Kasumi-1 (cell line): ENCODE measurements at places on chromosomes 13 and 19.

- DNase-seq = no peak
Measured at GRCh38 chr19:32498648-32499200, 82.3 kb upstream of the PDCD5 start.

GRCh38 chr19:6354098-6354674 is 7.1 kb upstream of the CLPP start:
- DNase-seq = peak; percentile 23

DNA sequence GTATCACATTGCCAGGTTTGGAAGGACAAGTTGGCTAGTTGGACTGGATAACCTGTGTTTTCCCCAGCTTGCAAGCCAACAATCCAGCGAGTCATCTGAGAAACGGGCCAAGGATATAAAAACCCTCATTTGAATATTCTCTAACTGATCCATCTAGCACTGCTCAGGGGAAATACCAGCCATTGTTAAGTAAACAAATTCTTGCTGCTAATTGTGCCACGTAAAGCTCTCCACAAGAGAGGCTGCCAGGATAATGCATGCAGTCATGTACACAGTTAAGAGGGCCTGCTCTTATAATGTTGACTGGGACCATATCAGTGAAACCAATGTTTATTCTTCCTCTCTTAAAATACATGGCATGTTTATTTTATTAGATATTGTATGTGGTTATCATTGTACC is 663.2 kb upstream of the SGCG start:
- no peak for DNase-seq

DNA sequence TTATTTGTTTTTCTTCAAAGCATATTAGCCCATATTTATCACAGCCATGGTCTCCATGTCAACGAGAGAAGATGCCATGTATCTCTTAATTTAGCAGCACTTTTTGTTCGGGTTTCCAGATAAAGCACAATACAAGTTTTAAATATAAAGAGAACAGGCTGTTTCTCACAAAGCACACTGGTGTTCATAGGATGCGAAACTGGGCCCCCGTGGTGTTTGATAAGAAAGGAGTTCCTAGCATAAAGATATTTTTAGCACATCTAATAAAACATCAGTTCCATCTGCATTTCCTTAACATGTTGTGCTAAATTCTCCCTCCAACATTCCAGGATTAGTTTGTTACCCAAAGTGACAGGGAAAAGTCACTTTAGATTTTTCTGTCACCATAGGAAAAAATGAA is 72.4 kb upstream of the EDNRB start:
- no peak for DNase-seq

DNA sequence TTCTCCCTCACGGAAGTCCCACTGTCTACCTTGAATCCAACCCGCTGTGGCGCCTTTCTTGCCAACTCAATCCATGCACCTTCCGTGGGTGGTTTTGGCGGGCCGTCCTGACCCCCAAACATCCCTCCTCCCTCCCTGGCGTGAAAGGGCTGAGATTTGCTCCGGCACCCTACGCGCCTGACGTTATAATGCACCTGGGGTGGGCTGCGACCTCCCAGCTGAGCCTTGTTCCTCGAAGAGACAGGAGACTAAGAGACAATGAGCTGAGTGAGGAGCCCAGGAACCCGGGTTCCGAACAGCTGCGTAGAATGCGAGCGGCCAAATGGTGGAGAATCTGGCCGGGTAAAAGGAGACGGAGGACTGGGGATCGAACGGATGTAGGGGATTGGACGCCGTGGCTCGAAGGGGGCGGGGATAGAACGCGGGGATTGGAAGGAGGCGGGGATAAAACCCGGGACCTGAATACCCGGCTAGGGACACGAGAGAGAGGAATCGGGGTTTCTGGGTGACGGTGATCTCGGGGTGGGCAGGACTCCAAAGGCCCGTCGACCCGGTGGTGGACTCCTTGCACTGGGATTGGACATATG is at the start of gene CPT1C:
Gene CPT1C, plus strand, starts transcription at position 461 of the 587 bp plus-strand sequence. CDS start 1,137 bp downstream, outside the sequence.
- DNase-seq = no peak

GRCh38 chr13:44063881-44064280 is 184.2 kb downstream of the LACC1 start:
- DNase-seq = no peak

GRCh38 chr13:34459856-34460255 is 482.2 kb upstream of the NBEA start:
- peak; percentile 65 for DNase-seq

DNA sequence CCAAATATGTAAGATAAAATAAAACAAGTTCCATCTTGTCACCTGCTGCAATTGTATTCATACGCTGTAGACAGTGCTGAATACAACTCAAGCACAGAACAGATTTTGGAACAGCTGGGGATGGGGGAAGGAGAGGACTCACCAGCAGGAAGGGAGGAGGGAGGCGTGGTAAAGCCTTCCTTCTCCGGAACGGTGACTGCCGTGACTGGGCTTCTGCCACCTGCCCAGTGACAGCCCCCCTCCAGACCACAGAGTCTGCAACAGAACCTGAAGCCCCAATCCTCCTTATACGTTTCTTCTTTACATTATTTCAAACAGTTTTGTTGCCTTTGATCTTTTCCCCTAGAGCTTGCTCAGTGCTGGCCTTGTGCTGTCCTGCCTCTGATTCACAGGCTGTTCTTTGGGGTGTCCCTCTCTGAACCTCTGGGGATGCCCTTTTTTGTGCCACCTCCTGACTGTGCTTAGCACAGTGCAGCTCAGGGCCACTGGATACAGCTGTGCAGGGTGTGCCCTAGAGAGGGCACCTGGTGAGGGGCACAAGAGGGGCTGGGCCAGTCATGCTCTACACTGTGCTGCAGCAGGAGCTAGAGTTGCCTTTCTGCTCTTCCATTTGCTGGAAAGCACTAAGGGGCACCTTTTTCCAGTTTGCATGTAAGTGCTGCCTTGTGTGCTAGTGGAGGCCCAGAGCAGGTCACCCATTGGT is 213.0 kb downstream of the ZIC5 start:
- peak; percentile 6 for DNase-seq

GRCh38 chr19:49861107-49861506 is 6.3 kb downstream of the PNKP start:
- DNase-seq = no peak

DNA sequence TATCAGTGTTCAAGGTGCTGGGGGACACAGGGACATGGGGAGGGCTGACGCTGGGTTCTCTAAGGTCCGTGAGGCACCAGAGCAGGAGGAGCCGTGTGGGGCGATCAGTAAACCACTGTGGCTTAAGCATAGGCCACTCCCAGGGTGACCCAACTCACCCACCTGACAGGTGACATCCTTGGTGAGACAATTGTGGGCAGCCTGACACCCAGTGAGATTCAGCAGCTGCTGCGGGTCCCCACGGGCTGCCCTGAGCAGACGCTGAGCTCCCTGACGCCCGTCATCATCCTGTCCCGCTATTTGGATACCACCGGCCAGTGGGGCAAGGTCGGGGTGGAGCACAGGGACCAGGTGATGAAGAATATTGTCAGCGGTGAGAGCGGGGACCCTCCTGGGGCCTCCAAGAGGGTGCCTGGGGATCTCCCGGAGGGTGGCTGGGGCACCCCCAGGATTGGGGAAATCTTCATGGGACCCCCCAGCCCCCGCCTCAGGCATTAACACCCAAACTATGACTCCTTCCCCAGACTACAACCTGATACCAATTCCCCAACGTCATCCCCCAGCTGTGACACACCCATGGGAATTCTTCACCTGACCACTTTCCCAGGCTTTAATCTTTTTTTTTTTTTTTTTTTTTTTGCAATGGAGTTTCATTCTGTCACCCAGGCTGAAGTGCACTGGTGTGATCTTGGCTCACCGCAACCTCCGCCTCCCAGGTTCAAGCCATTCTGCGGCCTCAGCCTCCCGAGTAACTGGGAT is 33.3 kb upstream of the SHFL start:
- DNase-seq = no peak

GRCh38 chr19:33580645-33581037 is 41.1 kb upstream of the CHST8 start:
- DNase-seq = no peak

DNA sequence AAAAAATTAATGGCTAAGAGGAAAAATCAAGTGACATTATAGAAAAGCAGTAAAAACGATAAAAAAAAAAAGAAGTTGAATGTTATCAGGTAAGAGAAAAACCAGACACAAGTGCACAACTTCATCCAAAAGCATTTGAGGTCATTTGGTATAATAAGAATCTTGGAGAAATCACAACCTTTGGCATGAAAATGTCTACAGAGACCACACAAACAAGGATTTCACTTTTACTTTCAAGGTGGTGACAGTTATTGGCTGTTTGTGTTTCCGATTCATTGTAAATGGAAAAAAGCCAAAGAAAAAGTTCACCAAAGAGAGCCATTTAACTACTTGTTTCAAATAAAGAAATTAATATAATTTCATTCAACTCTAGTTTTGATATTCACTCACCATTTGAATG is 1193.5 kb downstream of the PCDH9 start:
- DNase-seq = no peak

DNA sequence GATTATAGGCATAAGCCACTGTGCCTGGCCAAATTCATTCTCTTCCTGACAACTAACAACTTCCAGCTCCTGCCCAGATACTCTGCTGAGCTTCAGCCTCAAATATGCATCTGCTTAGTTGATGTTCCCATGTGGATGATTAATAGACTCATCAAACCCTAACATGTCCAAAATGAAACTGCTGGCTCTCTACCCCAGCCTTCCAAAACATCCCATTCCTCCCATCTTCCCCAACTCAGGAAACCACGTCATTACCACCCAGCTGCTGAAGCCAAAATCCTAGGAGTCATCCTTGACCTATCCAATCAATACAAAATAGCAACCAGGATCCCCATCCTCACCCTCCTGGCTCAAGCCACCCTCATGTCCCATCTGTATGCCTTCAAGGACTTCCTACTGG is 20.9 kb downstream of the POU2F2 start:
- no peak for DNase-seq

DNA sequence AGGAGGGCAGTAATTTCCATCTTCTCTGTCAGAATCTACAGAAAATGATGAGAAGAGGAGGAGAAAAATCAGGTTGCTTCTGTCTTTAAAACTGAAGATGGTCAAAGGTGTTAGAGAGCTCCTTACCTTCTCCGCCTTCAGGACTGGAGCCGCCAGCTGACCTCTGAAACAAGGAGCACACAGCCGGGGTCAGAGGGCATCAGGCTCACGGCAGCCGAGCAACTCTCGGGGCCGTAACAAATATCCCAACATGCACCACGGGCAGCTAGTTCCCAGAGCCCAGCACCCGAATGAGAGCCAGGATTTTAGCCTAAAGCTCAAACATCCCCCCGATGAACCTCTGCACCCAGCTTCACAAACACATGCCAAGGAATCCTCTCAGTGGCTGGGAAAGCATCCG is 27.6 kb downstream of the CAPS start:
- DNase-seq = no peak

DNA sequence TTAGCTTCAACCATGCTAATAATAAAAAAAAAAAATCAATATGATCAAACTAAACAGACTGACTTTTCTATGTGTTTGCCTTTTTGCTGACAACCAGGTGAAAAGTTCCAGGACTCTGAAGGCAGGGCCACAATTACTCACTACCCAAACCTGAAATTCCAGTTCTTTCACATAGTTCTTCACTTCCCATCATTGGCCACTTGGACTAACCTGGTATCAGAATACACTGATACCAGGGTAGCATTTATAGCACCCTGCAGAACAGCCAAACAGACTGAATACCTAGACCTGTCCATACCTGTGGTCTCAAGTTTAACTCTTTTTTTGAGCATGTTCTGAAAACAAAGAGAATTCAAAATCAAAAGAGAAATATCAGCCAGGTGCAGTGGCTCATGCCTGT is 25.1 kb downstream of the ELF1 start:
- DNase-seq = no peak

- no peak for DNase-seq
Measured at GRCh38 chr13:95360052-95360451, 58.8 kb upstream of the ABCC4 start.
